ENCODE measurements at places on chromosomes 3 and 15.

DNA sequence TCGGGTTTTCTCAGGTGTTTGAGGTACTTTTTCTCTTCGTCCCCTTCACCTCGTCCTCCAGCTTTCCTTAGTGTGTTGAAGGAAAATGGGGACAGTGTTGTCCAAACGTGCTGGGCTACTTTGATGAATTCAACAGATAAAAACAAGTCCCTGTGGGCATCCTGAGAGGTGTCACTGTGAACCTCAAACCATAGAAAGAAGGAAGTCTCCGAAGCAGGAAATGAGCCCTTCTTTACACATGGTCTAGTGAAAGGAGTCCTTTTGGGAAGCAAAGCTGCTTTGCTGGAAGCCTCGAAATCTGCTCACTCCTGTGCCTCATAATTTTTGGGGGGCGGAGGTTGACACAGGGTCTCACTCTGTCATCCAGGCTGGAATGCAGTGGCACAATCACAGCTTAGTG, 10.6 kb downstream of the IL17RB start:
- no peak for DNase-seq

DNA sequence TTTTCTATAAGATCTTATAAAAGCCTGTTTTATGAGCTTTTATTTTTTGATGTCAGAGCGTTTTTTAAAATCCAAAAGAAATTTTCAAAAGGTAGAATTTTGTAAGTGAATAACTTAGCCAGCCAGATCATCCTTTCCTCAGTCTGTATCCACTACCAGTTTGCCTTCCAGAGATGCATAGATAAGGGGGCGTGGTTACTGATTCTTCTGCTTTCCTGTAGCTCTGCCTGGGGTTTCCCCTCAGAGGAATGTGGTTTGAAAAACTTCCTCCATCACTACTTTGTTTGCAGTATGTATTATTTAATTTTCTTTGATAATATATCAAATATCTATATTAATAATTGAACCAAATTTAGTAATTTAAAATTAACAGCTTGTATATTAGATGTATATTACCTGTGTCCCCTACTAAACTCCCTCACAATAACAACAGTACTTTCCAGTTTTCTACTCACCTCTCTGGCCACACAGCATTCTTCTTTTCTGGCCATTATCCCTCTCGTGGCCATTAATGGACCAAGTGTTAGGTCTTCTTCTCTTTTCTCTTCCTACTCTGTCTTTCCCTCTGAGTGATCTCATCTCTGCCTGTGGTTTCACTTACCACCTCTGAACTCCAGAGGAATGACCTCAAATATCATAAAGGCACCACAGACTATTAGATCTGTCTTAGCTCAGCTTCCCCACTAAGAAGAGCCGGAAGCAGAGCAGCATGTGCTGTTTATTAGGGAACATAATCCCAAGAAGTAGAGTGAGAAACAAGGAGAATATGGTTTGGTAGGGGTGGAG, 239.7 kb downstream of the UBE2E2 start:
- DNase-seq = no peak

GRCh38 chr15:76954744-76955143, 23.2 kb downstream of the RCN2 start:
- DNase-seq = no peak

DNA sequence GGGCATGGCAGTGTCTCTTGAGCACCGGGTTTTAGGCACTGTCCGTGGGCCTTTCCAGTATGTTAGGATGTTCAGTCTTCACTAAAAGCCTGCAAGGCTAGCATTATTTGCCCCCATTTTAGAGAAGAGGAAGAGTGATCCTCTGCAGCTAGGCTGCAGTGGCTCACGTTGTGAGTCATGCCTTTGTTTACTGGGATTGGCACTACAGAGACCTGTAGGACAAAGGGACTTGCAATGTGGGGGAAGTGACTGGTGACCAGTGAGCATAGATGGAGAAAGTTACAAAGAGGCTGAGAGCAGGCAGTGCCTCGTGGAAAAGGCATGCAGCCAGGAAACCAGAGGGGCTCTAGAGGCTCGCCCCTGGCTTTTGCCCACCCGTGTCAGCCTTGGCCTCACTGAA, 26.8 kb upstream of the CPNE9 start:
- no peak for DNase-seq

- DNase-seq = no peak
Observed at GRCh38 chr15:64572856-64573255, 112.5 kb downstream of the ZNF609 start.

DNA sequence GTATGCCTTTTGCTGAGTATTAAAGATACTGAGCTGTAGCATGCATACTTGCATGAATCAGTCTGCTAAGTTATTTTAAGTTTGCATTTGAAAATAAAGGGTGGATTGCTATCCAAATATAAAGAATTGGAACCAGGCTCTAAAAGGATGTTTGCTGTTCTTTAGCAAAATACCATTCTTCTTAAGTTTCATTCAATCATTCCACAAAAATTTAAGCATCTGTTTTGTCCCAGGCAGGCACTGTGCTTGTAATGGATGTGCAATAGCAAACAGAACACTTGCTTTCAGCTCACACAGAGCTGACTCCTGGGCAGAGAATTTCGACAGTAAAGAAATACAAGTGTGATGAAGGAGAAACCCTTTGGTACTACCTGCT, 151.1 kb downstream of the PGPEP1L start:
- DNase-seq = no peak

DNA sequence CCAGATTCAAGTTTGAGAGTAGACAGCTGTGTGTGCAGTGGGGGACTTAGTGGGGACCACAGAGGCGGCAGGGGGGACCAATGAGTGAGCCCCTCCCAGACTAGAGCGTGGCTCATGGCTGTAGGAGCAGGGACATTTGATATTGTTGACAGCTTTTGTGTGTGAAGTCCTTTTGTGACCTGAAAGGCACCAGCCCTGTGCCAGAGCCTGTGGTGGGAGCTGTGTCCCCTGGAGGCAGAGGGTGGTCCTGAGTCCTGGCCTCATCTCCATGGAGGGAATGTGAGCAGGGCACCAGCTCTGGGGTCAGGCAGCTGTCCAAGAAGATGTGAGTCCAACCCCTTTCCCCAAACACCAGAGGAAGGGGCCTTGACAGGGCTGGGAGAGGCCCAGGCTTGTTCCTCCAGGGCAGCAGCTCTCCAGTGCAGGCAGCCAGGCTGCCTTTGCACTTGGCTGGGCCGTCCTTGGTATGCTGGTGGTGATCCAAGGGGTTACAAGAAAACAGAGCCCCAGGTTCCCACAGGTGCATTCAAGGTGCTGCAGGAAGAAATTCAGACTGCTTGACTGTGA, 10.1 kb upstream of the C3orf22 start:
- no peak for DNase-seq

- DNase-seq = no peak
Observed at GRCh38 chr3:151009981-151010380, 37.5 kb upstream of the CLRN1 start.

DNA sequence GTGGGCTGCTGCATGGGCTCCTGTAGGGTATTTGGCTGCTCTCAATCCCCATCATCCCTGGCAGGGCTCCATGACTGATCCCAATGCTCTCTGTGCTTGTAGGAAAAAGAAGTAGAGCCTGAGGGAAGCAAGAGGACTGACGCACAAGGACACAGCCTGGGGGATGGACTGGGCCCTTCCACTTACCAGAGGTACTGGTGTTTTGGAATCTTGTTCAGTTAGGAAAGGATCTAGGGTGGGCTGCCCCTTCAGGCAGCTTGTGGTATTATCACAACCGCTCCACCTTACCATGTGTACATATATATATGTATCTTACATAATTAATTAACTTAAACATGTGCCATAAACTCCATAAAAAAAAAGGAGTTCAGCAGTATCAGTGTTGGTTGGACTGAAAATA, 1.3 kb downstream of the SLC28A2 start:
- DNase-seq = no peak

DNA sequence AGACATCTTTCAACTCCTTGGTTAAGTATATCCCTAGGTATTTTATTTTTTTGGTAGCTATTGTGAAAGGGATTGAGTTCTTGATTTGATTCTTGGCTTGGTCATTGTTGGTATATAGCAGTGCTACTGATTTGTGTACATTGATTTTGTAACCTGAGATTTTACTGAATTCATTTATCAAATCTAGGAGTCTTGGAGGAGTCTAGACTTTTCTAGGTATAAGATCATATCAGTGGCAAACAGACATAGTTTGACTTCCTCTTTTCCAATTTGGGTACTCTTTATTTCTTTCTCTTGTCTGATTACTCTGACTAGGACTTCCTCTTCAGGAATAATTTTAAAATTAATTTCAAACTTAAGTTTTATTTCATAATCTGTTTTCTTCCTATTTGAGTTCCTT, 125.2 kb downstream of the OCA2 start:
- no peak for DNase-seq

DNA sequence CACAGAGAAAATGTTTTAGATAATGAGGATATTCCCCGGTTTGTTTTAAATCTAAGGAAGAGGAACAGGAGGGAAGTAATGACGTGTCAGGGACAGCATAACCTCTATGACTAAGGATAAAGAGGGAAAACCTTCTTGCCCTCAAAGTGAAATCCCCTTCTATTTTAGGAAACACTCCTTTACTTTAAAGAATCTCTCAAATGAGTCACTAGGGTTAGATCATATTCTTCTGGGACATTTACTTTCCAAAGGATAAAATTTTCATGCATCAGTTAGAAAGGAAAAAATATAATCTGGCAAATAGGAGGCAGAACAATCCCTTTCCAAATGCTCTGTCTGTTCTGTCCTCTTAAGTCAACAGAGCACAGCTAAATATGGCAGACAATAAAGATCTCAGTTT, 43.2 kb upstream of the UBE2E2 start:
- no peak for DNase-seq

- no peak for DNase-seq
Observed at GRCh38 chr3:139128803-139129202, 84.1 kb upstream of the PRR23C start.

GRCh38 chr3:73773233-73773632, 148.5 kb upstream of the PDZRN3 start:
- no peak for DNase-seq

DNA sequence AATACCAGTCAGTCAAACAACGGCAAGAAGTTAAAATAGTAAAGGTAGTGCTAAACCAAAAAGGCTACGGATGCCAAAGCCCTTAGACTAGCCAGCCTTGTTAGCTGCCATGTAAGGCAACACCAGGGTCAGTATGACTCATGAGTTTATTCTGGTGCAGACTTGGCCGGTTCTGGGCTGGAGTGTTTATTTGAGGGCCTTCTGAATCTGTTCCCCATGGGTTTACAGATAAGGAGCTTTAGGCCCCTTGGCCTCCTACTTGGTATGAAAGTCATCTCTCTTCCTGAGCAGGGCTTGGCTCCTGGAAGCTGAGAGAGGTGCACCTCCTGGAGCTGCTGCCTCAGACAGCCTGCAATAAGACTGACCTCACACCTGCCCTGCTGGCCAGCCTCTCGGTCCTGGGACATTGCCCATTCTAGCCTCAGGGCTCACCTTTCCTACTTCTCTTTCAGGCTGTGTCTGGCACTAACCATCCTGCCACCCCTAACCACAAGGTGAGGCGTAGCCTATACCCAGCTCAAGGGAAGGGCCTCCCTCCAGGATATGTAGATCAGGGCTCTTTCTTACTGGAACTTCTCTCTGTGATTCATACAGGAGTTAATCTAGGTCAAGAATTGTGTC, 10.4 kb upstream of the RTP1 start:
- no peak for DNase-seq

Measured in activated T-cell treated with anti-CD3 and anti-CD28 coated beads for 24 hours (primary cell).